ENCODE measurements at places on chromosomes 16 and 17.

- ATAC-seq = peak; percentile 6
Observed at GRCh38 chr17:8192070-8192815, 2.3 kb upstream of the BORCS6 start.

- no peak for ATAC-seq
Observed at GRCh38 chr16:88655053-88655732, 4.3 kb upstream of the CYBA start.

DNA sequence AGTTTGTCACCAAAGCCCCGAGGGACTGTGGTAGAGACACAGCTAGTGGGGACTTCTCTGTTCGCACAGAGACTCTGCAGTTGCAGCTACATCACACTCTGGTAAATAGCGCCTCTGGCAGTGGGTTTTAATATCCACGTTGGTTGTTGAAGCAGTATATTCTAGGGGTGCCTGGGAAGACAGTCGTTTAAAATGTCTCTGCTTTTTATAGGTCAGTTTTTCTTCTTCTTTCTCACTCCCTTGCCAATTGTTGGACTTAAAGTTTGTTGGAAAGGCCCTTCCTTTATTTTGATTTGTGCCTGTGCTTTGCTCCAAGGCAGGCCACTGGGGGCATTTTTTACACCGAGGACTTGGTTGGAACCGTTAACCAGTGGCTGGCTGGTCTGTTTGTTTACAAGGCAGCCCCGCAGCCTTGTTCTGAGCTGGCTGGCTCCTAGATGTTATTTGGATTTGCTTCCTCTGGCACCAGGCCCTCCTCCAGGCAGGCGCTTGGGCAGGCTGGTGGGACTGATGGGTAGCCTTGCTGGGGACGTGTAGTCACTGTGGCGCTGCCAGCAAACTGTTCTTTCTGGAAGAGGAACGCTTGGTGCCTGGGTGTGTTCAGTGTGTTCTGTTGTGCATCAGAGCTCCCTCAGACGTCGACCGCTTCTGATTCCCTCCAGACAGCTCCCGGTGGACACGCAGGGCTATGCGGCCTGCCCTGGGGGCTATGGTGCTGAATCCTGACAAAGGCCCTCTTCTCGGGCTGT, 218.2 kb upstream of the CHMP6 start:
- ATAC-seq = no peak

DNA sequence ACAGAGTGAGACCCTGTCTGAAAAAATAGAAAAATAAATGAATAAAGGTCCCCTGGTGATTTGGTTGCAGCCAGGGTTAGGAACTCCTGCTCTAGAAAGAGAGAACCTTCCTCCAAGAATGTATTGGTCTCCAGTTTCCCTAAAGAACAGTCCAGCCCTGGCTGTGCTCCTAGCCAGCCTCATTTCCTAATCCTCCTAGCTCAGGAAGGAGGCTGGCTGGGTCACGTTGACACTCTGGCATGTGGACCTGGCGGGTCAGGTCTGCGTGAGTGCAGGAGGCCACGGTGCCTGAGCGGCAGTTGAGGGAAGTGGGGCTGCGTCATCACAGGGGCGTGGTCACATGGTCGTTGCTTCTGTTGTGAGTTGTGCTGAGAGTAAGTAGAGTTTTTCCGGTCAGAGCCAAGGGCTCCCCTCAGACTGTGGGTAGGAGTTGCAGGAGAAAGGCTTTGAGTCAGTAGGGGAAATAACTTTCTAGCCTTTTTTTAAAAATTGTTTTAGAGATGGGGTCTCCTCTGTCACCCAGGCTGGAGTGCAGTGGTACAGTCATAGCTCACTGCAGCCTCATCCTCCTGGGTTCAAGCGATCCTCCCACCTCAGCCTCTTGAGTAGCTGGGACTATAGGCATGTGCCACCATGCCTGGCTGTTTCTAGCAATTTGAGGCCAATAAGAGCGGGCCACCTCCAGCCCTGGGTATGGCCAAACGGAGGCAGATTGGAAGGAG, 194.0 kb upstream of the CIBAR2 start:
- ATAC-seq = peak; percentile 79

- peak; percentile 89 for ATAC-seq
Observed at GRCh38 chr16:46789499-46790414, 41.2 kb downstream of the C16orf87 start.

- ATAC-seq = no peak
Observed at GRCh38 chr17:50925296-50925891, 59.2 kb upstream of the TOB1 start.

DNA sequence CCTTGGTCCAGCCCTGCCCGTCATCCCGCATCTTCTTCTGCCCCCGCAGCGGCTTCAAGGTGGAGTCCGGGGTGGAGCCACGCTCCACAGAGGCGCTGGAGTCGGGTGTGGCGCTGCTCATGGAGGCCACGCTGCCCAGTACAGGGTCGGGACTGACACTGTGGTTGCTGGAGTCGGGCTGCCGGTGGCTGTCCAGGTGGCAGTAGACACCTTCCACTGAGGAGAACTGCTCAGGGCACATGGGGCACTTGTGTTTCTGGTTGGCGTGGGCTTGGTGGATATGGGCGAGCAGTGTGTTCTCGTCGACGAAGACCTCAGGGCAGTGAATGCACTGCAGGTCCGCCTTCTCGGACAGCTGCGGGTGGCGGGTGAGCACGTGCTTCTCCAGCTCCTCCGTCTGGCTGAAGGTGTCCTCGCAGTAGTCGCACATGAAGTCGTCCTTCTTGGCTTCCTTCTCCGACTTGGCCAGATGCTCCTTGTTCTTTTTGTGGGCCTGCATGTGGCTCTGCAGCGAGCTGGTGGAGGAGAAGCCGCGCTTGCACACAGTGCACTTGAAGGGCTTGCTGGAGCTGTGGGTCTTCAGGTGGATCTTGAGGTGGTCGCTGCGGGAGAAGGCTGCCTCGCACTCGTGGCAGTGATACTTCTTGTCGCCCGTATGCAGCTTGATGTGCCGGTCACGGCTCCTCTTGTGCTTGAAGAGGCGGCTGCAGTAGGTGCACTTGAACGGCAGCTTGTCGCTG, 217.8 kb downstream of the ZNF423 start:
- no peak for ATAC-seq

DNA sequence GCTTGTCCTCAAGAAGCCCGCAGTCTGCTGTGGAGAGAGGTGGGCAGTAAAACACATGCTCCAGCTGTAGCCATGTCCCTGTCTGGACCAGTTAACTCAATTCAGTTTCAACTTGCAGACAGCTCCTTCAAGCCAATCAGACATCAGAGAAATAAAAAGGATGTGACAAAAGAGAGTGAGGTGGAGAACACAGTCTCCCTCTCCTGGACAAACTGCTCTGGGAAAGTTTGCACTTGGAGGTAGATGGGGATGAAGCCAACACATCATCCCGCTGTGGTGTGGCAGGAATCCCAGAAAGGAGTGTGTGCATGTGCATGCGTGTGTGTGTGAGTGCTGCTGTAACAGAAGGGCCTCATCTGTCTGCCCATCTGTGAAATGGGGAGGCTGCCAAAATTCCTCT, 358.6 kb upstream of the ASIC2 start:
- no peak for ATAC-seq

GRCh38 chr16:67661886-67662652, 1.3 kb downstream of the PARD6A start:
- no peak for ATAC-seq

Data from activated CD4-positive, CD25-positive, alpha-beta regulatory T cell treated with anti-CD3 and anti-CD28 coated beads, Interleukin-2, amount 50 U/mL, for 24 hours (primary cell).